ENCODE measurements at places on chromosomes 16 and 17. TPM values are rescaled to one million over a fixed set of nuclear protein-coding genes. Genes with fewer than 3 reads are reported as not detected.

VASN gene
- 0.45 TPM for polyA plus RNA-seq

SECTM1 gene
- polyA plus RNA-seq: 0.83 TPM

MEOX1 gene
- not detected for polyA plus RNA-seq

ZFP3 gene
- 1.4 TPM for polyA plus RNA-seq

TMEM94 gene
- 19.5 TPM for polyA plus RNA-seq

SSTR5 gene
- not detected for polyA plus RNA-seq

LPCAT2 gene
- not detected for polyA plus RNA-seq

KCNH4 gene
- polyA plus RNA-seq: not detected

RCVRN gene
- polyA plus RNA-seq: not detected

CACNG5 gene
- polyA plus RNA-seq: not detected

PRM3 gene
- not detected for polyA plus RNA-seq

TTC19 gene
- polyA plus RNA-seq: 30.6 TPM

TMEM98 gene
- polyA plus RNA-seq: not detected

CMTM2 gene
- polyA plus RNA-seq: not detected

PRSS53 gene
- 0.83 TPM for polyA plus RNA-seq

PNPO gene
- polyA plus RNA-seq: 17.4 TPM

ACAP1 gene
- 251 TPM for polyA plus RNA-seq

CLDN6 gene
- polyA plus RNA-seq: not detected

CTRB2 gene
- not detected for polyA plus RNA-seq

STXBP4 gene
- polyA plus RNA-seq: 0.90 TPM

MPP3 gene
- not detected for polyA plus RNA-seq

PRM1 gene
- not detected for polyA plus RNA-seq

CPNE7 gene
- not detected for polyA plus RNA-seq

CCL17 gene
- polyA plus RNA-seq: not detected
